ENCODE measurements at places on chromosomes 7 and 10. TPM values are rescaled to one million over a fixed set of nuclear protein-coding genes. Genes with fewer than 3 reads are reported as not detected.

The ADRB1 gene
- total RNA-seq: 63.0 TPM

The CCZ1 gene
- 38.2 TPM for total RNA-seq

DNA sequence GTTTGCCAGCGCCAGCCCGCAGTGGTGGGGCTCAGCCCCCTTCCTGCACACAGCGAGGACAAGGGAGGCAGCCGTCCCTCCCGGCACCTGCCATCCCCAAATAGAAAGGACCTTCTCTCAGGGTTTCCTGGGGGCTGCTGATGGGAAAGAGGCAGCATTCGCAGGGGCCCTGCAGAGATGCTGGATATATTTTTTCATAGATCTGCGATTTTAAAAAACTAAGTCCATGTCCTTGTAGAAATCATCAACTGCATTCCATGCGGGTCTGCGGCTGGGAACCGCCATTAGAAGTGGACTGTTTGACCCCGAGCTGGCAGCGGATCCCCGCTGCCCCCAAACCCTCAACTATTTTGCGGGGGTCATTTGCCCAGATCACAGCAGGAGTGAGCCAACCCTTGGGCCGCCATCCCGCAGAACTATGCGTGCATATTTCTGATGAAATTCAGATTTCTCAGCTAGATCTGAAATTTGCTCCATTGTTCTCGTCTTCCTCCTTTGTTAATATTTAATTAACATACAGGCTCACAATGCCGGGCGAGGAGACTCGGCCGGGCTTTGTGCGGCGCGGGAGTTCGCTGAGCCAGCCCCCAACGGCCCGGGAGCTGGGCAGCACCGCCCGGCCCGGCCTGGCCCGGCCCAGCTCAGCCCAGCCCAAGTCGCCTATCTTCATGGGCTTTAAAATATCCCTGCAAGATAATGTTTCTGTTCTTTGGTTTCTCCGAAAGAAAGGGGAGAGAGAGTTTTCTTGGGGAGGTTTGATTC is 2.0 kb downstream of the EN2 start:
- no peak for DNase-seq

- DNase-seq: no peak
These were observed 16.2 kb downstream of the DUSP5 start for GRCh38 chr10:110513949-110514348.

Data from Right ventricle myocardium superior (tissue), 1 donor.